ENCODE measurements at places on chromosomes 7 and 10.

GRCh38 chr7:93245525-93246432 lies 13.6 kb downstream of the VPS50 start:
- no peak for DNase-seq

GRCh38 chr7:124791426-124791825 lies 25.8 kb upstream of the GPR37 start:
- DNase-seq: no peak

GRCh38 chr10:91540733-91541132 lies 92.1 kb downstream of the PPP1R3C start:
- DNase-seq: no peak

GRCh38 chr10:114374053-114374791 lies 30.1 kb downstream of the AFAP1L2 start:
- no peak for DNase-seq

DNA sequence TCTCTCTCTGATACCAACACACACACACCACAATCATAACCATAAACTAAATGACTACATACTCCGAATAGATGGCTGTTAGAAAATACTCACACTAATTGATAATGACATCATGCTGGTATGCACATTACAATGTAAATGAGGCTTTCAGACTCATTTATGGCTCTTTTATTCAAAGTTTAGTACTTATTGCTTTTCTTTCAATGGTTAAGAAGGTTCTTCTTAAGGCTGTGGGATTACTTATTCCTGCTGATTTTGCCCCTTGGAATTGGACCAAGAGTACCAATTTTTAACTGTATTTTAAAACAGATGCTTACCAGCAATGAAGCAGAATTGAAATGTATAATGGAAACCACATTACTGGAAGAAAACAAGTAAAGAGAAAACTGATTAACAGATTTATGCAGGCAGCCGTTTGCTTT lies 20.6 kb upstream of the CABCOCO1 start:
- no peak for DNase-seq

DNA sequence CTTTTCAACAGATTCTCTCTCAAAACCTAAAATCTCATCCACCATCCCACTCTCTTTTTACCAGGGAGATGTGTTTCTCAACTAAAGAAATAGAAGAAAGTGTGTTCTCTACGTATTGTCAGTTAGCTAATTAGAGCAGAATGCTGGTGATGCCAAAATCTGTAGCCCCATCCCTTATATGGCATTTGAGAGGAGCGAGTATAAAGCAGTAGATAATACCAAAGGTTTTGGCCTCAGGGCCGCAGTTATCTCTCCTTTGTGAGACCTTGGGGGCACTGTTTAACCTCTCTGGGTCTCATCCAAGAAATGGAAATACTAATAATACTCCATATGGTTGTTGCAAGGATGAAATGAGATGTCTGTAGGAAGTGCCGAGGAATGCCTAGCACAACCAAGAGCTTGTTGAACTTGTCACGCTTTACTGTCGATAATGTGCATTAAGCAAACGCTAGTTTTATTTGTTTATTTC lies 456 bp upstream of the DLD start:
- DNase-seq: no peak

DNA sequence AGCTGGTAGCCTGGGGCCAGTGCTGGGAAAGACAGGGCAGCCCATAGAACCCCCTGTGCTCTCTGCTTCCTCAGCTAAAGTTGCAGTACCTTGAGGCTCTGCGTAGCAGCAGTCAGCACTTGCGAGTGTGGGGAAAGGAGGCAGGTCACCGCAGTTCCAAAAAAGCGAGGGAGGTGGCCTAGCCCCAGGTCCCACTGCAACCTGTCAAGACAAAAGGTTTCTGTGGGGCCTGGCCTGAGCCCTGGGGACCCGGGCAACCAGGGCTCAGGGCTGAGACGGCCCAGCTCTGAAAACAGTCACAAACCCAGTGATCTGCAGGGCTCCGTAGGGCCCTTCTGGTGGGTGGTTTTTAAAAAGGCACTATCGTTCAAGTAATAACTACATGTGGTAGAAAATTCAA lies 19.5 kb downstream of the RRP12 start:
- DNase-seq: no peak

- peak; percentile 44 for DNase-seq
Observed at GRCh38 chr7:150451097-150451793, 815 bp downstream of the GIMAP8 start.

- DNase-seq: no peak
Observed at GRCh38 chr10:128709686-128710085, 583.5 kb upstream of the MKI67 start.
